CD8-positive, alpha-beta T cell (primary cell): ENCODE measurements at places on chromosomes 5 and 9.

DNA sequence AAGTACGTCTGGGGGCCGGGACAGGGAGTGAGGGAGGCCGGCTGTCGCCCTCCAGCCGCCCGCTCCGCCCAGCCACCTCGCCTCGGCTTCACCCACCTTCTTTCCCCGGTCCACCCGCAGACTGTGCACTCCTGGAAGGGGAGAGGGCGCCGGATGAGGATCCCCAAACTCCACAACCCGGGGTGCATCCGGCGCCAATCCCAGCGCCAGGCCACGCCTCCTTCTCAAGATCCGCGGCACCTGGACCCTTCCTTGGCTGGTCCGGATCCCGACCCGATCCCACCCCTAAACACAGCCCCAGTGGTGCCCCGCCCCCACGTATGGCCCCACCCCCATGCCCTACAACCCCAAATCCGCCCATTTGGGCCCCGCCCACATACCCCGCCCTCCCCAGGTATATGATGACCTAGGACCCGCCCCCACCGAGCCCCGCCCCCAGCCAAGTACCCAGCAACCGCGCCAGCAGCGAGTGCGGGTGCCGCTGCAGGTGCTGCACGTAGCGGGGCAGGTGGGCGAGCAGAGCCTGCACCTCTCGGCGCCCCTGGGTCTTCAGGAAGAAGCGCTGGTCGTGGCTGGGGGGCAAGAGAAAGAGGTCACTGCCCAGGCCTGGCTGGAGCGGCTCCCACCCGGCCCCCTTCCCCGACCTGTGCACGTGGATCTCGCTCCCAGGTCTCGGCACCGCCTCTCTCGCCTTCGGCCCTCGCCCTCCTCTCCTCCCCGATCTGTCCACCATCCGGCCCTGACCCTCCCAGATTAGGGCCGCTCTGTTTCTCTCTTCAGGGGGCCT, 3.2 kb downstream of the PIP5KL1 start:
- peak; percentile 61 for DNase-seq

DNA sequence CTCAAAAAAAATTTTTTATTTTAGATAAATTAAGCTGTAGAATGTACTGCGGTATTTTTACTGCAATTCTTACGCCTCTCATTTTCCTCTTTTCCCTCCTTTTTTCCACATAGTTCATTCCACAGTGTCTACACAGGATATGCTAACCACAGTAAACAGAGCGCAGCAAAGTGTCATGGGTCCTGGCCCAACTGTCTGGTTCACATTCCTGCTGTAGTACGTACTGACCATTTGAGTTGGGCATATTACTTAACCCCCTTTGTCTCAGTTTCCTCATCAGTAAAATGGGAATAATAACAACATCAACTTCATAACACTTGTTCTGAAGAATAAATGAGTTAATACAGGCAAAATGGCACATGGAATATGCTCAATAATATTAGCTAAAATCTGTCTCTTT, 41.6 kb downstream of the SLC44A1 start:
- no peak for DNase-seq

DNA sequence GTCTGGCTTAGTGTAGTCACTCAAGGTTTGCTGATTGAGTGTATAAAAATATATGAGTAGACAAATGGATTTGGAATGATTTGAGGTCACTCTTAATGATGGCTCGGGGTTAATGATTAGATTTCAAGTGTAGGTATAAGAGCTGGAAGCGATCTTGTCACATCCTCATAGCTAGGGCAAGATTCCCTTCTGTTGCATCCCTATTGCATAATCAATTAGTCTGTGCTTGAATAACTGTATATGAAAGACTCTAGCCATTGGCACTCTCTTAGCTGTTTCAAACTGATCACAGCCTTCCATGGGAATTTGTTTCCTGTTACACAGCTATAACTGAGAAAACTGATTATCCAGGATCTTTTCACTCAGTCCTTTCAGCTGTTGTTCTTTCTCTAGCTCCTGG, 811.6 kb downstream of the TLE4 start:
- DNase-seq = no peak

GRCh38 chr5:38373743-38374142, 115.4 kb downstream of the EGFLAM start:
- no peak for DNase-seq

GRCh38 chr9:118984607-118985006, 384.6 kb downstream of the BRINP1 start:
- DNase-seq = no peak

DNA sequence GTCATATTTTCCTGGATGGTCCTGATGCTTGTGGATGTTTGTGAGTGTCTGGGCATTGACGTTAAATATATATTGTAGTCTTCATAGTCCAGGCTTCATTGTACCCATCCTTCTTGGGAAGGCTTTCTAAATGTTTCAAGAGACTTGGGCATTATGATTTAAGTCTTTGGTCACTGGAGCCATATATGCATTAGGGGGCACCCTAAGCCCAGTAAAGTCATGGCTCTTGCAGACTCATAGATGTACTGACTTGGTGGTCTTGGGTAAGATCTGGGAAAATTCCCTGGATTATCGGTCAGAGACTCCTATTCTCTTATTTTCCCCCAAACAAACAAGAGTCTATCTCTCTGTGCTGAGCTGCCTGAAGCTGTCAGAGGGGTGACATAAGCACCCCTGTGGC, 271.1 kb downstream of the TRIM36 start:
- no peak for DNase-seq

GRCh38 chr5:50667653-50668595, 1.5 kb downstream of the PARP8 start:
- DNase-seq = peak; percentile 88

DNA sequence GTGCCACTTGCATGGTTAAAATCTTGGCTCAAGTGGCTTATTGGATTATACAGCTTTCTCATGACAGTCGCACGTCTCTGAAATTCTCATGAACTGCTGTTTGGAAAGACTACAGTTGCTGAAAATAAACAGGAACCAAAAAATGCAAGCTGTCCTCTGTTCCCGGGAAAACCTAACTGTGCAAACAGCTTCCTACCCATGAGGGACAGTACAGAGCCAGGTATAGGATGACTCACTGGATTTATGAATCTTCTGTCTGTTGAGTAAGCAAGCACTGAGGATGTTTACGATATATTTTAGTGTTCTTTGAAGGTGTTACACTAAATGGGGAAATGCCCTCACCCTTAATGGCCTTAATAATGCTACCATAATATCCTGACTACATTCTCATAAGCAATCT, 380.3 kb upstream of the TNC start:
- DNase-seq = no peak

- DNase-seq = no peak
Measured at GRCh38 chr5:142484821-142485387, 160.1 kb upstream of the SPRY4 start.

DNA sequence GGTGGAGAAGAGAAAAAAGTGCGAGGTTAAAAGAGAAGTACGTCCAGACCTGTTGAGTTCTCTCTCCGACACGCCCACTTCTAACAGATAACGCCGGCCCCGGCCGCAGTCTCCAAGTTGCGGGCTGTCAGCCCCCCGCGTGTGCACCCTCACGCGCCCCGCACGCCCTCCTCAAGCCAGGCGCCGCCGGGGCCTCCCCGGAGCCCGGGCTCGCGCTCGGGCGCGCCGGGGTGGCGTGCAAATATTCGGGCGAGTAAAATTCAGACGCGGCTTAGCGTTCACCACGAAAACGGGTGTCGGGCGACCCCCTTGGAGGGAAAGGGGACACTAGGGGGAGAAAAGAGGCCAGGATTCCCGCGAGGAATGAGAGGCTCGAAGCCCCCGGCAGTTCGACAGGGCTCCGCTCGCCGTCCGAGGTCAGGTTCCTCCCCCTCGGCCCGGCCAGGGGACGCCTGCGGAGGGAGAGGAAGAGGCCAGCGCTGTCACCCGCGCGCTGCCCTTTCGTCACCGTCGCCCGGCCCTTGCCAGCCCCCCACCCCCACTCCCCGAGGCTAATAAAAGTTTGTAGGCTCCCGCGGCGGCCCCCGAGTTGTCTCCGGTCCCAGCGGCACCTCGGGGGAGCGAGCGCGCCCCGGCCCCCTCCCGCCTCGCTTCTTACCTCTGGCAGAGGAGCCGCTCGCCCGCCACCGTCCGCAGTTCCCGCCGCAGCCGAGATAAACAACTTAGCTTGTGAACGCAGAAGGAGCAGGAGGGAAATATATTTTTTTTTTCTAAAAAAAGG, 743 bp downstream of the NR3C1 start:
- peak; percentile 68 for DNase-seq

- DNase-seq = no peak
Measured at GRCh38 chr5:52788505-52788821, 747 bp downstream of the ITGA1 start.

GRCh38 chr9:14107495-14107894, 206.4 kb downstream of the NFIB start:
- DNase-seq = no peak

DNA sequence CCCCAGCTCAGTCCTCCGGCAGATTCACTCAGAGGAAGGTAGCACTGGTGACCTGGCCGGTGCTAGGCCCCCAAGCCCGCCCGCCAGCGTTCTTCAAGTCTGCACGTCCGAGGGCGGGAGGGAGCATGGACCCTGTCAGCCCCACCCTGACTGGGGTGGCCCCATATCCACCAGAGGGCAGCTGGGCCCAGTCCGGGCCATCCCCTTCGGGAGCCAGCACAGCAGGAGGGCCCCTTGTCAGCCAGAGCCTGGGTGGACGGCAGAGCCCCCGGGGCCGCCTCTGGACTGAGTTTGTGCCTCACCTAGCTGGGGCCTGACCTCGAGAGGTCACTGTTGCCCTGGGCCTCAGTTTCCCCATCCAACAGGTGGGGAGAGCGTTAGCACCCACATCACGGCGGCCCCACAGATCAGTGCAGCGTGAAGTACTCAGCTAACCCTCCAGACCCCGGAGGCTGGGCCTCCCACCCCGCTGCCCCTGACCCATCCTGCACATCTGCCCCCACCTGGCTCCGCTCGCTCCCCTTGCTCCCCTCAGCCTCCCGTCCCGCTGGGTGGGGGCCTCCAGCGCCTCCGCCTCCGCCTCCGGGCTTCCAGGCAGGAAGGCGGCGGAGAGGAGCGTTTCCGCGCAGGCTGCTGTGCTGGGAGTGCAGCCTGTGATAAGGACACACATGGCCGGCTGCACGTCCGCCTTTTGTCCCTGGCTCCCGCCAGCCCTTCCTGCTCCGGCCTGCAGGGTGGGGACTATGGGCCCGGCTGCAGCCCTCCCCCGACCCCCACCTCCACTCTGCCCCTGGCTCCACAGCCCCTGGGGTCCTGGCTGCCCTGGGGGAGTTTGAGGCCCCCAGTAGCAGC, 16.6 kb upstream of the EGFL7 start:
- no peak for DNase-seq
